GM13977 (cell line): ENCODE measurements at places on chromosomes 12 and 14.

DNA sequence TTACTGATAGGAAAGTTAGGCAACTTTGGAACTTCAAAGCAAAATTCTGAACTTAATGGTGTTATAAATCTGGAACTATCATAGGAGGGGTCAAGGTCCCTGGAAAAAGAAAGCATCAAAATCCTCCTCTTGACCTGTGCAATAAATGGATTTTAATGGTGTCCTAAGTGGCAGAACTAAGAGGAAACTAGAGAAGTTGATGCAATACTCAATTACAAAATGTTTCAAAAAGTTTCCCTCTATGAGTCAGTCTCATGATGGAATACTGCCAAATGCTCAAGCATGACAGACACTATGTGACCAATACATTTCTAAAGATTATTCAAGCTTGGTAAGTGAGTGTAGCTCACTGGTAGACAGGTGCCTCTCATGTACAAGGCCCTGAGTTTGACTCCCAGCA, 47.7 kb upstream of the ERGIC2 start:
- DNase-seq: peak; percentile 4

DNA sequence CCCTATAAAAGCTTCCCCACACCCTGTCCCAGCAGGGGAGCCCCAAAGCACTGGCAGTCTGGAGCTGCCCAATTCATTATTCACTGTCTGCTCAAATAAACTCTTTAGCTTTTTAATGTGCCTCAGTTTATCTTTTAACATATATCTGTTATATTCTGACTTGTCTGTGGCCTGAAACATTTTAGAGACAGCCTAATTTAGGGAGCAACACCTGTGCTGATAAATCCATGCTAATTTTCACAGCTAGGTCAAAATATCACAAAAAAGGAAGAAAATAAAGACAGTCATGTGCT, 32.9 kb downstream of the TMTC1 start:
- DNase-seq: no peak

GRCh38 chr14:35416108-35416750, 11.7 kb upstream of the NFKBIA start:
- DNase-seq: no peak

GRCh38 chr14:89027097-89027740, 202.8 kb downstream of the TTC8 start:
- DNase-seq: peak; percentile 89

GRCh38 chr14:85123755-85124154, 406.2 kb upstream of the FLRT2 start:
- DNase-seq: no peak

DNA sequence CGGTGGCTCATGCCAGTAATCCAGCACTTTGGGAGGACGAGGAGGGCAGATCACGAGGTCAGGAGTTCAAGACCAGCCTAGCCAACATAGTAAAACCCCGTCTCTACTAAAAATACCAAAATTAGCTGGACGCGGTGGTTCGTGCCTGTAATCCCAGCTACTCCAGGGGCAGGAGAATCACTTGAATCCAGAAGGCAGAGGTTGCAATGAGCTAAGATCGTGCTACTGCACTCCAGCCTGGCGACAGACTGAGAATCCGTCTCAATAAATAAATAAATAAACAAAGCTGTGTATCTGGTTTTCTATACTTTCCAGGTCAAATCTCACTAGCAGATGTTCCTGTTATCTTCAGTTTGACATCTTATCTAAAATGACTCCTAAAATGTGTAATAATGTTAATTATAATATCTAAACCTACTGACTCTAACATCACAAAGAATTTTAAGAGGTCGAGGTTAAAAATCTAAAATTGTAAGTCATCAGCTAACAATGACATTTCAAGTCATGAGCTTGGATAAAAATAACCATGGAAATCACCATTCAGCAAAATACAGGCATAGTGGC, 2.4 kb upstream of the SRP54 start:
- no peak for DNase-seq

DNA sequence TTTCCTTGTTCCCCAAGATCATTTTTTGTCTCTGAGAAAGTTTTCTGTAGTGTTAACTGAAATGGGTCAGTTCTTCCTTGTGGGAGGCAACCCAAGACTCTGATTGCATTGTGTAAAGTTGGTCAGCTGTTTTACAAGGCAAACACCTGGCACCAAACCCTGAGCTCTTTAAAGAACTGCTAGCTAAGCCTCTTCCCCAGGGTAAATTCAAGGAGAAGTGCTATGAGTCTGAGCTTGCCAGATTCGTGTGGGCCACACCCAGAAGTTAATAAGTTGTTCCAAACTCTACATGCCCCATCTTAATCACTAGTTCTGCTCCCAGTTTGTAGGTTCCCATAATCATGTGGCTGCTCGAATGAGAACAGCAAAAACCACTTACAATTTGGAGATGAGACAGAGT, 214.5 kb downstream of the BTG1 start:
- DNase-seq: no peak

DNA sequence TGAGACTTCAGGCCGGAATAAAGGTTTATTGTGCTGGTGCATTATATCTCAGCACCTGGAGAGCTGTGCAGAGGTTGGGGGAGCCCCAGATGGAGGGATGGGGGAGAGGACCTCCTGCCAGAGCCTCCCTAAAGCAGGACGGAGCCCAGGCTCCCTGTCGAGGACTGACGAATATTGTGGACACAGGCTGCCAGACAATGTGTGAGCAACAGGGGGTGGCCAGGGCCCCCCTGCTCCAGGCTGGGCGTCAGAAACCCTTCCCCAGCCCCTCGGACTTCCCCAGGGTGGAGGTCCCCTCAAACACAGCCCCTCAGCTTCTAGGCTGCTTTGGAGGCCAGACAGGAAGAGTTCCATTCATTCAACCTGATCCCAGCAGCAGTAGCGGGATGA, 8.0 kb downstream of the TMEM119 start:
- no peak for DNase-seq

DNA sequence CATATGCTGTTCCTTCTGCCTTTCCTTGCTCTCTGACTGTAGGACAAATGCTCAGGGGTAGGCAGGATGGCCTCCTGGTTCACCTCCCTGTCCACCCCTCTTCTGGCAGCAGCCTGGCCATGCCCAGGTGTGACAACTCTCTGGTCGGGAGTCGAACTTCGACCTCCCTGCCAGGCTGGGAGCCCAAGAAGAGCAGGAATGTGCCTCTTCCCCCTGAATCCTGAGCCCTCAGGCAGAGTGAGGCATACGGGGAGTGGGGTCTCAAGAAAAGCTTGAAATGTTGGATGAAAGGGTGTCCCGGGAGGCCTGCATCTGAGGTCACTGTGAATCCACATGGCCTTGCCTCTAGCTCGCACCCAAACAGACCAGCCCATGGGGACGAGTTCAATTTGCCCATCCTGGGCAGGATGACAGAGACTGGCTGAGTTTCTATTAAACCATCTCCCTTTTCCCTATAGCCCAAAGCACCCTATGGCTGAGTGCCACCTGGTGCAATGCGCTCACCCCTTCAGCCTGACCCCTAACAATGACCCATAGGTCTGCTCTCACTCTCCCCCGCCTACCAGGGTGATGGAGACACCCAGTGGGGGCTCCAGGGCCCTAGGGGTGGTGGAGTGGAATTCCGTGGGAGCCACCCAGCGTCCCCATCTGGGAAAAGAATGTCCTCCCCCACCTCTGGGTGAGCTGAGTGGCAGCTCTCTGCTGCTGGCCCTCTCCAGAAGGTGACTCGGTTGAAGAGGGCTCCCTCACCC, 52.9 kb upstream of the DIO3 start:
- no peak for DNase-seq

GRCh38 chr12:98418357-98419075, 96.9 kb upstream of the TMPO start:
- peak; percentile 21 for DNase-seq

DNA sequence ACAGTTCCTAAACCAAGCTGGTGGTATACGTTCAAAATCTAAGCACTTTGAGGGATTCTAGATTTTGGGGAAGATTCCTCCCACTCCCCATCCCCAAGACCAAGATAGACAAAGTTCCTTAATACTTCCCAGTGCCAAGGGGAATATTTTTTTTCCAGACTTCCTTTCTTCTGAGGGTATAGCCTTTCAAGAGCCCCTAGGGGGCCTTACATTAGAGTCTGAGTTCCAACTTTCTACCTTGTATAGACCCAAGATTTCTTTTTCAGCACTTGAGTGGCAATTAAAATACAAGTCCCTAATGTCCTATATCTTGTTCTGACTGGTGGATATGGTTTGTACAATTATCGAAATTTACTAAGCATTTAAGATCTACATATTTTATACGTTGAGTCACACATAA, 28.7 kb upstream of the SOS2 start:
- DNase-seq: no peak

DNA sequence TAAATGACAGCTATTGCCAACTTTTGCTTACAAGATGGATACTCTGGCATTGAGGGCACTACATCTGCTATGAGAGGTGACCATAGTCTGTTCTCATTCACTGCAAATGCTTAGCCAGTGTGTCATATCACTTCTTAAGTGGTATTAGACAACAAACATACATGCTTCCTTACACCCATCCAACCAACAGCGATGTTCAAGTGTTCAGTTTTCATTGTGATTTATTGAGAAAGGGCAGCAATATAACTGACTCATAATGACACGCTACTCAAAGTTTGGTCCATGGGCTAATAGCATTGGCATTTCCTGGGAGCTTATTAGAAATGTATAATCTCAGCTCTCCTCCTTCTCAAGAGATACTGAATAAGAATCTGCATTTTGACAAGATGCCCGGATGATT, 181.7 kb downstream of the NPAS3 start:
- no peak for DNase-seq

DNA sequence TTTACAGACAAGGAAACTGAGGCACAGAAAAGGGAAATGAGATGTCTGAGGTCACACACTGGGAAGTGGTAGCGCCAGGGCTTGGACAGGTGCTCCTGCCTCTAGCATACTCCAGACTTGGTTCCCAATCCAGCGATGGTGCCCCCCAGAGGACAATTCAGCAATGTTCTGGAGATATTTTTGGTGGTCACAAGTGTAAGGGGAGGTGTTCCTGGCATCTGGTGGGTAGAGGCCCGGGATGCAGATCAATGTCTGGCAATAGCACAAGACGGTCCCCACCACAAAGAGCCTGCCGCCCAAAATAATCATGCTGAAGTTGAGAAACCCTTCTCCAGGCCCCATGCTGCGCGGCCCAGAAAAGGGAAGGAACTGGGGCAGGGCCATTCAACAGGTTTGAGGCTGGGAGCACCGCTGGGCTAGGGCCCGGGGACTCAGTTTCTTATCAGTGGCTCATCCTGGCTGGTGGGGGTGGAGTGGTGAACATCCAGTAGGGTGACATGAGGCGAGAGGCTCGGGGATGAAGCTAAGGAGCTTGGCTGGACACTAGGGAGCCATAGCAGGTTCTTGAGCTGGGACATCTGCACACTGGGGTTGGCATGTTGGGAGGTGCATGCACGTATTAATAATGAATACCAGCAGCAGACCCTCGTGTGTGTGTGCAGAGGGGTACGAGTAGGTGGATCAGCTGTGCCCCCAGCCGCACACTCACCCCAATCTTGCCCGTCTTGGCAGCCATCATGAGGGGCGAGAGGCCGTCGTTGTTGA, 35.1 kb downstream of the TRPV4 start:
- DNase-seq: no peak

GRCh38 chr14:73742520-73743238, 28.5 kb upstream of the PNMA1 start:
- DNase-seq: no peak

GRCh38 chr12:2644683-2645405, 149.9 kb upstream of the FKBP4 start:
- DNase-seq: no peak

- DNase-seq: no peak
Observed at GRCh38 chr14:61598980-61599379, 96.3 kb upstream of the HIF1A start.

DNA sequence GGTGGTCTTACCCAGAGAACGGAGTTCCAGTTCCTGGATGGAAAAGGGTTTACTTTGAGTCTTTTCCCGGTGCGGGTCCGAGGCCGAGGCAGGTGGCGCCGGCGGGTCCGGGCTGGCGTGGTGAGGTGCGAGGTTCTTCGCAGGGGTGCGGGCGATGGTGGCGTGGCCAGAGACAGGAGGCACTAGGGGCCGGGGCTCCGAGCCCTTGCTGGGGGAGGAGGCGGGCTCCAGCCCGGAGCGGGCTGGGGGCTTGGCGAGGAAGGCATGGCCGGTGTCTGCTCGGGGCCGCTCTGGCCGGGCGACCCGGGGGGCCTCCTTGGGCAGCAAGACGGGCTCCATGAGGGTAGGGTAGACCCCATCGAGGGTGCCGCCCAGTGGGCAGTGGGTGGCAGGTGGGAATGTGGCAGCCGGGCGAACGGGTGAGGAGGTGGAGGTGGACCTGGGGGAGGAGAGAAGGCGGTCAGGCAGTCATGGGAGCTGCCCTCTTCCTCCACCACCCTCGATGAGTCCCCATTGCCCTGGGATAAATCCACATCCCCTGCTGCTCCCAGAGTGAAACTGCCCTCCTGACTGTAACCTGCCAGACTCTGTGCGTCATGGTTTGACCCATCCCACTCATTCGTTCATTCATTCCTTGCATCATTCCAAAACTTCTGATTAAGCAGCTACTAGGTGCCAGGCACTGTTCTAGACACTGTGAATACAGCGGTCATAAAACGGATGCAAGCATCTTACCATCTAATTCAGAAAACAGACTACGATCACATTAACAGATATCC, 42.0 kb downstream of the RFLNA start:
- DNase-seq: no peak
